ENCODE measurements at places on chromosomes 1 and 21.

GRCh38 chr1:30290581-30290980, 432.8 kb downstream of the MATN1 start:
- no peak for DNase-seq

DNA sequence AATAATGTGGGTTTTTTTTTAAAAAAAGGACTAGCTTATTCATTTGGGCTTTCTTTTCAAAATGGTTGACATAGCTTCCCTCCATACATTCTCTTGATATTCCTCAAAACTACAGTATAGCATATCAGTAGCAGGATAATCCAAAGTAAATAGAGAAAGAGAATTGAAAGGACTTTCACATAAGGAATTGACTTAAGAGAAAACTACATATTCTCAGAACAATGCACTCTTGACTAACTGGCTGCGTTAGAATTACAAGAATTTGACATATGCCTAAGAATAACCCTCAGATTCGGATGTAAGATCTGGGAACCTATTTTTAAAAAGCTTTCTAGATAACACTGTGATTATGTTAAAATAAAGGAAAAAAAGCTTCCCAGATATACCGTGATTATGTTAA, 3.1 kb downstream of the PRKAB2 start:
- no peak for DNase-seq

- DNase-seq = peak; percentile 15
Measured at GRCh38 chr1:113073479-113073950, 517 bp downstream of the LRIG2 start.

GRCh38 chr1:113887402-113888175, at the start of gene BCL2L15:
Gene BCL2L15 (minus strand): TSS chr1:113887581. CDS start chr1:113887375, 206 bp downstream.
- DNase-seq = no peak

GRCh38 chr1:154614901-154615300, 6.9 kb upstream of the ADAR start:
- no peak for DNase-seq

DNA sequence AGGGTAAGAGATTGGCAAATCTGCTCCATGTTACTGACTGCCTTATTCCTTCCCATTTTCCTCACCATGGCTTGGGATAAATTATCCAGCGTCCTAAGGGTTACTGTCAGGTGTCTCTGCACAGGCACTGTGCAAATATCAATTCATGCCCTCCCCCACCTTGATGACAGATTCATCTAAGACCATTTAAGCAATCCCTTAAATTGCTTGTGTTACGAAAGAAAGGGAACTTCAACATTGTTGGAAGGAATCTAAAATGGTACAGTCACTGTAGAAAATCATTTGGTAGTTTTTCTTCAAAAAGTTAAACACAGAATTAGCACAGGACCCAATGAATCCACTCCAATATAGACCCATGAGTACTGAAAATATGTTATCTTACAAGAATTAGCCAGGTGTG, 17.6 kb upstream of the MTARC2 start:
- DNase-seq = no peak

GRCh38 chr1:230351514-230351913, 74.6 kb downstream of the PGBD5 start:
- no peak for DNase-seq

- no peak for DNase-seq
Measured at GRCh38 chr21:41737651-41738324, 29.1 kb downstream of the RIPK4 start.

DNA sequence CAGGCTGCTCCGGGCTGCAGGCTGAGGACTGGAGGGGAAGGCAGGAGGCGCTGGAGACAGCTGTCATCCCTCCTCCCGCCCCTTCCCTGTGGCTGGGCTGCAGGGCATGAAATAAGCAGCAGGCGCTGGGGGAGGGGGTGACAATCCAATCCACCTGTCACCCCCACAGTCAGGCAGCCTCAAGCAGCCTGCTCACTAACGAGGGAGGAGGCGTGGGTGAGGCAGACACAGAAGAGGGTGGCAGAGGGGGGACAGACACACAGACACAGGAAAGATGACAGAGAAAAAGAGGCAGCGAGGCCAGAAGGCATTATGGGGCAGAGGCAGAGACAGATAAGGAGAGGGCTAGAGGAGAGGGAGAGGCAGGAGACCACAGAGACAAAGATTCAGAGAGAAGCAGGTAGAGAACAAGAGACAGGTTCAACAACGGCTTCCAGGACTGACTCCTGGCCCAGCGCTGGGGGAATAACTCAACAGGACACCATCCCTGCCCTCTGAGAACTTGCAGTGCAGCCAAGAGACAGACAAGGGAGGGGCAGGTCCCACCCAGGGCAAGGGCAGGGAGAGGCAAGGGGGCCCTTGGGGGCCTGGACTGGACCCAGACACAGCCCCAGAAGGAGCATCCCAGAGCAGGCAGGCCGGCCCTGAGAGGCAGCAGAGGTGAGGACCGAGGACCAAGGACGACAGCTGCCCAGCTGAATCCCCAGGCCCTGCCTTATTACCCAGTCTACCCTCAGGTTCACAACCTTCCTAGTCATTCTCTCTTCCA, 11.2 kb downstream of the MEF2D start:
- no peak for DNase-seq

GRCh38 chr1:73593364-73593763, 604.6 kb downstream of the LRRIQ3 start:
- peak; percentile 24 for DNase-seq

- no peak for DNase-seq
Measured at GRCh38 chr1:185652348-185652747, 81.8 kb upstream of the HMCN1 start.

- DNase-seq = no peak
Measured at GRCh38 chr21:31530897-31531705, 128.4 kb upstream of the SOD1 start.

- no peak for DNase-seq
Measured at GRCh38 chr1:5907966-5908365, 84.3 kb downstream of the NPHP4 start.

GRCh38 chr21:27082431-27083010, 115.6 kb upstream of the ADAMTS5 start:
- no peak for DNase-seq

DNA sequence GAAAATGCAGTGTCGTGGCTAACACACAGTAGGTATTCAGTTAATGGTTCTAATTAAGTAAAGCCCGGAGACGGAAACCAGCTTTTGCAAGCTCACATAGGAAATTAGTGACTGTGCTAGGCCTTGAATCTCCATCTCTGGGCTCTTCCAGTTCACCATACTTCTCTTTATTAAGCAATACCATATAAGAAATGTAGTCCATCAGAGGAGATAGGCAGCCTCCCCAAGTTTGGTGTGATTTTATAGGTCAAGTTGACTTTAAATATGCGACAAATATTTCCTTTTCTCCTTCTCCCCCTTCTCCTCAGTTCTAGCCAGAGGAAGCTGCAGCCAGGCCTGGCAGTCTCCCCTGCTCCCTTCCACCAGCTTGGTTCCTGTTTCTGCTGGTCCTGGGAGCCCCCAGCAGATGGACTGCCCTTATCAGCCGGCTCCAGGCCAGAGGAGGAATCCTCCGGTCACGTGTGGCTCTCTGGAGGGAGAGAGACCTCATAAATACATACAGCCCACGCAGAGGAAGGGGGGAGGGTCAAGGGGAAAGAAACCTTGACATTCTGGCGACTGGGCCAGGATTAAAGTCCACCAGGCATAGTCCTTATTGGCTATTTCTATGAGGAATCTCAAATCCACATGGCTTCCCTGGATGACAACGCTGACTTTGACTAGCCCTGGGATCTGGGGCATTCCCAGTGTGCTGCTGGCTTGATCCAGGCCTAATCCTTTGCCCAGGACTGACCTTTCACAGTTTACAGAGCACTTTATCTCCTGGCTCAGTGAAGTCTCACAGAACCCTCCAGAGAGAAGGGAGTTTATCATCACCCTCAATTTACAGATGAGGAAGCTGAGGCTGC, 115.1 kb upstream of the JUN start:
- DNase-seq = peak; percentile 98

GRCh38 chr1:244735404-244735803, 82.5 kb downstream of the DESI2 start:
- DNase-seq = no peak

- no peak for DNase-seq
Measured at GRCh38 chr1:21618561-21619374, 50.4 kb downstream of the RAP1GAP start.

DNA sequence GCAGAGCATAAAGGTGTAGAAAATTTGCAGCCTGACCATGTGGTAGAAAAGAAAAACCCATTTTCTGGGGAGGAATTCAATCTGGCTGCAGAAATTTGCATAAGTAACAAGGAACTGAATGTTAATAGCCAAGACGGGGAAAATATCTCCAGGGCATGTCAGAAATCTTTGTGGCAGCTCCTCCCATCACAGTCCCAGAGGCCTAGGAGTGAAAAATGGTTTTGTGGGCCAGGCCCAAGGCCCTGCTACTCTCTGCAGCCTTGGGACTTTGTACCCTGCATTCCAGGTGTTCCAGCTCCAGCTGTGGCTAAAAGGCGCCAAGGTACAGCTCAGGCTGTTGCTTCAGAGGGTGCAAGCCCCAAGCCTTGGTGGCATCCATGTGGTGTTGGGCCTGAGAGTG, 152.9 kb downstream of the PATJ start:
- no peak for DNase-seq

- no peak for DNase-seq
Measured at GRCh38 chr1:167208624-167208976, 12.1 kb upstream of the POU2F1 start.

All from pulmonary artery endothelial cell (primary cell).